ENCODE measurements at places on chromosomes 2 and 18. TPM values are rescaled to one million over a fixed set of nuclear protein-coding genes. Genes with fewer than 3 reads are reported as not detected.

Gene IL1A
- not detected for total RNA-seq

DNA sequence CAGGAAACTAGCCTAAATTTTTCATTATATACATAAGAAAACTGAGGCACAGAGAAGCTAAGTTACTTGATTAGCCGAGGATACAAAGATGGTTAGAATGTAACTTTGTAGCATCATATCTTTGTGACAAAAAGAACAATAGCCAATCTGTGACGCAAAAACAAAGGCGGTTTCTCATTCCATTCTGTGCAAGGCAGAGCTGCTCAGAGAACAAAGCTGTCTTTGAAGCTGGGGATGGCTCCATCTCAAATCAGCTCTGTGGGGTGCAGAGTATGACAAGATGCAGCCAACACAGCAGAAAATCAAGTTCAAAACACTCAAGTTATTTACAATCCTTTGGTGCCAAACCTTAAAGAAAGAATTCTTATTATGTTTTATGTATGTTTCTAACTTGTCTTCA is 81.9 kb upstream of the VWC2L start:
- DNase-seq, result no peak

GRCh38 chr2:24577481-24577880 is 86.4 kb downstream of the NCOA1 start:
- DNase-seq, result no peak

- DNase-seq, result no peak
Measured at GRCh38 chr2:206915121-206915520, 24.2 kb upstream of the CPO start.

DNA sequence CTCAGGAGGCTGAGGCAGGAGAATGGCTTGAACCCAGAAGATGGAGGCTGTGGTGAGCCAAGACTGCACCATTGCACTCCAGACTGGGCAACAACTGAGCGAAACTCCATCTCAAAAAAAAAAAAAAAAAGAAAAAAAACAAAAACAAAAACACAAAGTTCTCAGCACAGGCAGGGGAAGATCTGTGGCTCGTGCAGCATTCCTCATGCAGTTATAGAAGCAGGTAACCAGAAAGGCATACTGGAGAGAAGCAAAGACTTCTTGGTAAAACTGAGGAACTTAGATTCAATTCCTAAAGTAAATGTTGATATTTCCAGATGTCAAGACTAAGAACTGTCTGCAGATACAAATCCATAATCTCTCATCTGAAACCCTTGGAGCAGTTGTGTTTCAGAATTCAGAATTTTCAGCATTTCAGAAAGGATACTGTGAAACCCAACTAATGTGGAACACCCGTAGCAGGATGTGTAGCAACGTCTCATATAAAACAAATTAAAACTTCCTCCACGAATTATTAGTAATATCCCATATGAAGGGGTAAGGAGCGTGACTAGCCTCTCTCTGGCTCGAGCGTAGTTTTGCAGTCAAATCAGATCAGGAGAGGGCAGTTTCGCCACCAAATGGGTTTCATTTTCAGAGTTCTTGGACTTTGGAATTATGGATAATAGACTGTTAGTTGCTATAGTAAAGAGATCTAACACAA is 13.2 kb upstream of the SLC25A52 start:
- DNase-seq, result no peak

DNA sequence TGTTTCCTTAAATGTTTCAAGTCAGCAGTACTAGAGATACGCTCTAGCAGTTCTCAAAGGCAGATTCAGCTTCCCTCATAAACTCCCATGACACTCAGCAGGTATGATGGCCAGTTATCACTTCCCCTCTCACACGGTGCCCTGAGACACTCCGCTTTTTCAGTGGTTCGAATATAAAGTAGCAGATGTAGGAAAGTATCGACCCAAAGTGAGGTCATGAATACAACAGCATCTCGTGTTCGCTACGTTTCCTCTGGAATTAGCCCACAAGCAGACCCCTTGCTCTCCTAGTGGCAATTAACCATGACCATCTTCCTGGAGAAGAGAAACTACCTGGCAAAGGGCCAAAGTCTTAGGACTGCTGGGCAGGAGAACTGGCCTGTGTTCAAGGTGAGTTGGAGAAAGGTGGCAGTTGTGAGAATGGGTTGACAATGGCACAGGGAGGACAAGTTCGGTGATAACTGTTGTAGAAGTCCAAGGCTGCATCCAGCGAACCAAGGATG is 9.3 kb upstream of the AGBL5 start:
- no peak for DNase-seq

DNA sequence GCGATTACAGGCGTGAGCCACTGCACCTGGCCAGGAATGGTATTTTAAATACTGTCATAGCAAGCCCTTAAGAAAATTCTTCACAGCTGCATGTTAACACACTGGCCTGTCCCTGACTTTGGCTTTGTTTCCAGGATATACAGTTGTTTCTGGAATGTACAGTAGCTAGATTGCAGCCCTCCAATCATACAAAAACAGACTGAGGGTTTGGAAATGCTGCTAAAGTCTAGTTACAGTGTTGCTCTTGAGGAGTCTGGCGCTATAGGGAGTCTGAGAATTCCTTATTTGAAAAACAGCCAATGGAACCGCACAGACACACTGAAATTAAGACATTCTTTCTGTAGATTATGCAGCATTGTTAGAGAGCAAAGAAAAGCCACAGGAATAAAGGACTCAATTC is 37.7 kb downstream of the STON1 start:
- no peak for DNase-seq

- DNase-seq, result no peak
Measured at GRCh38 chr2:12727641-12728040, 10.9 kb downstream of the TRIB2 start.

- no peak for DNase-seq
Measured at GRCh38 chr2:231185886-231186285, 12.5 kb upstream of the ARMC9 start.
